ENCODE measurements at places on chromosomes 5 and 9.

GRCh38 chr9:31745468-31745867 is 639.0 kb upstream of the ACO1 start:
- H3K4me1 ChIP-seq, result no peaks in the 10 kb centered on the region
- DNase-seq, result no peak
- no peak overlapping the region for H3K4me3 ChIP-seq
- no peaks in the 10 kb centered on the region for H3K27me3 ChIP-seq

DNA sequence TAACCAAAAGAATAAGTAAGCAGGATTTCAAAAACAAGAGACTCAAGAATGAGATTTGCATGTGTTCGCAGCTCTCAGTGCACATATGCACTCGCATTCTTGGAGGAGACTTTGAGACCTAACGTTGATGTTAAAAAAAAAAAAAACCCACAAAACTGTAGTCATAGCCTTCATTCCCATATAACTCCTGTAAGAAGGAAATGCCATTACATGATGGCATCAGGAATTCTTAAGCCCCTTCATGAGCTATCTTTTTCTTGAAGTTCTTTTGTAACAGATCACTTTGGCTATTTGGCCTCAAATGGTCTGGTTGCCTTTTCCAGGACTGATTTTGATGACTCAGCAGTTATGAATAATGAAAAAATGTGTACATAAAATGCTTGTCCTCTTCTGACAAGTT is 113.8 kb downstream of the ALDH1A1 start:
- H3K36me3 ChIP-seq, result no peaks in the 10 kb centered on the region
- peaks cover 3% of the 10 kb centered on the region for H3K27me3 ChIP-seq
- DNase-seq, result no peak
- H3K4me3 ChIP-seq, result no peak overlapping the region
- no peak overlapping the region for H3K27ac ChIP-seq

- peak overlapping the region; percentile 47 for H3K4me3 ChIP-seq
- DNase-seq, result no peak
- peaks cover 2% of the 10 kb centered on the region for H3K36me3 ChIP-seq
- H3K27me3 ChIP-seq, result peaks cover 16% of the 10 kb centered on the region
These were observed 4.0 kb upstream of the ZSWIM6 start for GRCh38 chr5:61327760-61328753.

DNA sequence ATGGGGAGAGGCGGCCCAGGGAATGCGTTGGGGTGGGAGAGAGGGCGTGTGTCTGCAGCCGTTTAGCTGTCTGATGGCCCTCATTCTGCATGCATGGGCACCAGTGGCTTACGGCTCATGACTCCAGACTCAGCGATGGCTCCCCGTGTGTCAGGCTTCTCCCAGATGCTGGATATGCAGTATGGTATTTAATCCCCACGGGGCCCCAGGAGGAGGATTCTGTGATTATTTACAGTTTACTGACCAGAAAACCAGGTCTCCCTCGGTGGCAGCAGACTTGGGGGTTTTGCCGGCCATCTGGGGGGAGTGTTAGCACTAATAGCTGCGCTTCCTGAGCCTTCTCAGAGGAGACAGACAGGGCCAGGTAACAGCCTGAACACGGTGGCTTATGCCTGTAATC is 4.3 kb downstream of the PRDM12 start:
- H3K27ac ChIP-seq, result no peak overlapping the region
- H3K27me3 ChIP-seq, result peaks cover 39% of the 10 kb centered on the region
- peaks cover 3% of the 10 kb centered on the region for H3K4me1 ChIP-seq
- no peak for DNase-seq
- no peaks in the 10 kb centered on the region for H3K36me3 ChIP-seq

- no peaks in the 10 kb centered on the region for H3K36me3 ChIP-seq
- peaks cover 4% of the 10 kb centered on the region for H3K27me3 ChIP-seq
- H3K4me3 ChIP-seq, result no peak overlapping the region
- no peak overlapping the region for H3K27ac ChIP-seq
These were observed 19.0 kb downstream of the OLFML2A start for GRCh38 chr9:124795881-124796431.
